Stimulated activated CD4-positive, alpha-beta T cell treated with anti-CD3 and anti-CD28 coated beads, Interleukin-15, amount 100 ng/mL, for 48 hours (primary cell): ENCODE measurements at places on chromosomes 4 and X.

DNA sequence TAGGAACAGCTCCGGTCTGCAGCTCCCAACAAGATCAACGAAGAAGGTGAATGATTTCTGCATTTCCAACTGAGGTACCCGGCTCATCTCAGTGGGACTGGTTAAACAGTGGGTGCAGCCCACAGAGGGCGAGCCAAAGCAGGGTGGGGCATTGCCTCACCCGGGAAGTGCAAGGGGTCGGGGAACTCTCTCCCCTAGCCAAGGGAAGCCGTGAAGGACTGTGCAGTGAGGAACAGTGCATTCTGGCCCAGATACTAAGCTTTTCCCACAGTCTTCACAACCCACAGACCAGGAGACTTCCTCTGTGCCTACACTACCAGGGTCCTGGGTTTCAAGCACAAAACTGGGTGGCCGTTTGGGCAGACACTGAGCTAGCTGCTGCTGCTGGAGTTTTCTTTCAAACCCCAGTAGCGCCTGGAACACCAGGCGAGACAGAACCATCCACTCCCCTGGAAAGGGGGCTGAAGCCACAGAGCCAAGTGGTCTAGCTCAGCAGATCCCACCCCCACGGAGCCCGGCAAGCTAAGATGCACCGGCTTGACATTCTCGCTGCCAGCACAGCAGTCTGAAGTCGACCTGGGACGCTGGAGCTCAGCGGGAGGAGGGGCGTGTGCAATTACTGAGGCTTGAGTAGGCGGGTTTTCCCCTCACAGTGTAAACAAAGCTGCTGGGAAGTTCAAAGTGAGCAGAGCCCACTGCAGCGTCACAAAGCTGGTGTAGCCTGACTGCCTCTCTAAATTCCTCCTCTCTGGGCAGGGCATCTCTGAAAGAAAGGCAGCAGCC lies 84.6 kb downstream of the THOC2 start:
- no peak for DNase-seq

DNA sequence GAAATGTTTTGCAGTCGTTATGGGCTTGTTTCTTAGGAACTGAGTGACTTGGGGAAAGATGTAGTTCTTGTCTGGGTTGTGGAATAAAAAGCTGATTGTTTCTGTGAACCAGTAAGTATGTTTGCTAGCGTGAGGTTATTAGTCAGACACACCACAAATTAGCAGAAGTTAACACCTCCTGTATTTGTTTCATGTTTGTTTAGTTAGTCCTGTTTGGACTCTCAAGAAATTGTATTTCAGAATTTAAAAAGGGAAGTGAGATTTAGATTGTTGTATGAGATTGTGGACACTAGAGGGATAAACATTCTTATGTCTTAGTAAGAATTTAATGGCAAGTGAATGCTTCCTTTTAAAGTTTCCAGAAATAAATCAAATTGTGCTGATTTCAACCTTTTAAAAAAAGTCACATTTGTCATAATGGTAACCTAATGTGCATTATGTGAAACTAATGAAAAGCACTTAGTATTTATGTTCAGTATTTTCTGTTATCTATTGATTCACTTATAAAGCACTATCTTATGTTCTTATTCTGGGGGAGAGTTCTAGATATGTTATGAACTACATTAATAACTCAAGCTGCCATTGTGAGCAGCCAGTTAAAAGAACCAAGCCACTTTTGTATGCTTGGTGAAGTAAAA lies 25.6 kb downstream of the ATP10D start:
- DNase-seq: no peak

DNA sequence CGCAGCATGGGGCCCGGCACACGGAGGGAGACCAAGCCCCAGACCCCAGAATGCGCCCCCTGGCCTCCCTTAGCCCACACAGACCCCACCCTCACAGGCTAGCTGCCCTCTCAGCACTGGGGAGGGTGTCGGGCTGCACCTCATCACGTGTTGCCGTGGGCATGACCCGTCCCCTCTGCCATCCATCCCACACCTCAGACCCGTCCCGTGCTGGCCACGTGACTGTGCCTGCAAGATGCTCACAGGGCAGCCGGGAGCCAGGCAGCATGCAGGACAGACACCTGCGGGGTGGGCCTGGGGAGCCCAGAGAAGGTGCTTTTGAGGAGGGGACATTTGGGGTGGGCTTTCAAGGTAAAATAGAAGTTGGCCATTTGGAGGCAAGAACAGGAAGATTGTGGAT lies 4.8 kb downstream of the MSANTD1 start:
- DNase-seq: no peak

GRCh38 chr4:100977746-100978397 lies 369.5 kb downstream of the PPP3CA start:
- DNase-seq: no peak

GRCh38 chr4:119471259-119471658 lies 149.3 kb upstream of the FABP2 start:
- no peak for DNase-seq

DNA sequence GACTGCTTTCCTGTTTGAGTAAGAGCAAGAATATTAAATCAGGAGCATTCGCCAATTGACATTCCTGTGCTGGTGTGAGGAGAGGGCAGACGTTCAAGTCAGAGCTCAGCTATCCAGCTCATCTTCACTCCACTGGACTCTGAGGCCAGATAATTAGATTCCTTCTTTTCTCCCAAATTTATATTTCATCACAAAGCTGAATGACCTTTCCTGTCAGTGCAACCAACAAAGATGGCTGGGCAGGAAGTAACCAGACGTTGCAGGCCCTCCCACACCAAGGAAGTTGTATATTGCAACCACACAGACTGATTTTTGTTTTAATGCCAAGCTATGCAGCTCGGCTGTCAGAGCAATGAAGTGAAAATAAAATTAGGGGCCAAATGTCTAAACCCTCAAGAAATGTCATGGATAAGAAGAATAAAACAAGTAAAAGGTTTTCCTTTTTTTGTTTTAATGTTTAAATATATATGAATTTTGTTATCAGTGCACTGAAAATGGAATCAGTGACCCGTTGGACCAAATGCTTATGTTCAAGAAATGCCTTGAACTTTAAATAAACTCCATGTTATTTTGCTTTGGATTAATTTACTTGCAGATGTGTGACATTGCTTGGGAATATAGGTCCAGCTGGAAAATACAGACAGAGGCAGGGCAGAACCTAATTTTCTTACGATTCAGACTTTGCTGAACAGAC lies 578.9 kb upstream of the FAT1 start:
- DNase-seq: no peak

DNA sequence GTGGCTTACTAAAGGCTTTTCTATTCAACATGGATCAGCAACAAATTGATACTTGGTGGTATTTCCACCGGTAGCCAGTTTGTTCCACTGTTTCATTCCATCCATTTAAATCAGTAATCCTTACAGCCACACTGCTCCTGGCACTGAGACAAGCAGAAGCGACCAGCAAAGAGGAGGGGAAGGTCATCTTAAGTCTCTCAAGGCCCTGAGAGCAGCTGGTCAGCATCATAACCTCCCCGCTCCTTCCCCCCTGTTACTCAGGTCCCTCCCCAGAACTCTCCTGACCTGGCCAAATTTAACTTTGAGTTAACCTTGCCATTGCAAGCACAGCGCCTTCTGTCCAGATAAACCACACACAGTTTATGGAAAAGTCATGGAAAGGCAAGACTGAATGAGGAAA lies 331.3 kb upstream of the KLF3 start:
- no peak for DNase-seq

- DNase-seq: no peak
Measured at GRCh38 chr4:86302251-86302650, 57.6 kb downstream of the MAPK10 start.

- no peak for DNase-seq
Measured at GRCh38 chr4:60396341-60397049, 803.6 kb upstream of the ADGRL3 start.

DNA sequence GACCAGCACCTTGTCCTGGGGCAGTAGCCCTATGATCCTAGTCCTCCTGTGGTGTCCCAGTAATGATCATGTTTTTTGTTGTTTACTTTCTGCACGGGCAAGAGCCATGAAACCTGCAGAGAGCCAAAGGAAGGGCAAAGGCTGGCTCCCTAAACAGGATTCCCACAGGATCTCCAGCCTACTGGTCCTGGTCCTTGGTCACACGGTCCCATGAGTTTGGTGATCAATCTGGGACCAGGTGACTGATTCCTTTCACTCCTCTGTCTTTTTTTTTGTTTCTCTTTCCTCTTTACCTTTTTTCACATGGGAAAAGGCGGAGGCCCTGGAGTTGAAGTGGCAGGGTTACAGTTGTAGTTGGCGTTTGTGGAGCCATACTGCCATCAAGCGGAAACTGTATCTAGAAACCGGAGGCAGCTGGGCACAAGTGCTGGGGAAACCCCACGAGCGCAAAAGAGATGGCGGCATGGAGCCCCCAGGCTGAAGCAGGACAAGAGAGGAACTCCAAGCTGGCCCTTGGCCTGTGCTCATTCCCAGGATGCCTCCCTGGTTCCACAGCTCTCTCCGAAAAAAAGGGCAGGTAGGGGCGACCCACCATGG lies 34.6 kb downstream of the NBDY start:
- no peak for DNase-seq

GRCh38 chr4:112266823-112267222 lies 18.9 kb downstream of the TIFA start:
- no peak for DNase-seq

- no peak for DNase-seq
Measured at GRCh38 chr4:7781993-7782392, 157.7 kb downstream of the AFAP1 start.

DNA sequence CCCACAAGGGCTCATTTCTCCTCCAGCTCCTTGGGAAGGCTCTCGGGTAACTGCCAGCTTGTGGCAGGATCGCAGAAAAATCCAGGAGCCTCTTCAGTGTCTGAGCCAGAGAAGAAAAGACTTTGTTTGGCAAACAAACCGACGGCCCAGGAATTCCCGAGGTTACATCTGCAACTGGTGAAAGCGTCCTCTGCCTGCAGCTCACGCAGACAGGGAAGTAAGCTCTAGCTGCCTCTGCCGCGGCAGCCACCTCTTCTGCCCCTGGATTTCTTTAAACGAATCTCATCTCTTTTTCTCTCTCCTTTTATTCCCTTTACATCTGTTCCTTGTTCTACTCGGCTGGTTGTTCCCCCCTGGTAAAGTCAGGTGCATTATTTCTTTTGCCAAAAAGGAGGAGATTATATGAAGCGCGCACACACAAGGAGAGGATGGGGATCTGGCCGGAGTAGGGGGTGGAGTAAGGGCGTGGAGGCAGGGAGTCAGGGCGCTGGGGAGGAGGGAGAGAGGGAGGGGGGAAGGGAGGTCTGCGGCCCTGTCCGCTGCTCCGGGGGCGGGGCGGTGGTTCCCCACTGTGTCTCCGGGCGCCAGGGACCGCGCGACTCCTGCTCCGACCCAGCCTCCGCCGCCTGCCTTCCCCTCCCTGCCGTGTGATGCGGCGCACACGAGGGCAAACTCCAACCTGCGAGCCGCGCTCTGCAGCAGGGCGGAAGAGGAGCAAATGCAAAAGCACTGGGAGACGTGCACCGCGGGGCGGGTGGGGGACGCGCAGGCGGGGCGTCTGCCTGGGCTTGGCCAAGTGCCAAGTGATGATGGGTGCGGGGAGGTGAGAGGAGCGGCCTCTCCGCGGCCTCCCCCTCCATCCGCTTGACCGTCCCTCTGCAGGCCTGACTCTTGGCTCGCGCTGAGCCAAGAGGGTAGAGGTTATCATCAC lies at the start of gene DCHS2:
Gene DCHS2 (minus strand): TSS at position 459 of the 931 bp plus-strand sequence. CDS start 444 bp downstream, at position 15.
- DNase-seq: no peak

- DNase-seq: no peak
Measured at GRCh38 chrX:72021975-72022374, 109.7 kb downstream of the RTL5 start.

DNA sequence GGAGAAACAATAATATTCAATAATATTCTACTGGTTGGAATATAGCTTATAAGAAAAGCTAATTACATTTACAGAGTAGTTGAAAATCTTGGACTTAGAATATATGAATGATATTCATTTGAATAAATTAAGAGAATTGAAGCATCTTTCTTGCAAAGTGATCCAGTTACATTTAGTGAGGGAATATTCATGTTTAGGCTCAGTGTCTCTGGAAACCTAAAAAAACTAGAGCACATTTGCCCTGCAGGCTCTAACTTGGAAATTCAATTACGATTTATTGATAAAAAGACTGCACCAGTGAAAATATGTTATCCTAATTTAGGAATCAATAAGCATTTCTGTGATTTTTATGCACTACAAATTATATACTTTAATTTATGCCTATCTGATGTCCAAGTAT lies 58.3 kb upstream of the RAP1GDS1 start:
- no peak for DNase-seq

DNA sequence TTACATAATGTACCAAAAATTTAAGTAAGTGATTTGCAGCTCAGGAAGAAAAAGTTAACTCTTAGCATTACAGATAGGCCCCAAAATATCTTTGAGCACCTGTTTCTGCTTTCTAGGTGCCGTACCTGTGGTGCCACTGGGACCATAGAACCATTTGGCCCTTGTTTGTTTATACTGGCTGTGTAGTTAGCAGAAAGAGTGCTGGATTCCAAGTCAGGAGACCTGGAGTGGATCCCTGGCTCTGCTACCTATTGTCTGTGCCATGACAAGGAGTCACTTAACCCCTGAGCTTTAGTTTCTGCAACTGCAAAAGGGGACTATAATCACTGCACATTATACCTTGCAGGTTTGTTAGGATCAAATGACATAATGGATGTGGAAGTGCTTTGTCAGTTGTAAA lies 137.8 kb upstream of the GPR101 start:
- no peak for DNase-seq

GRCh38 chr4:180766944-180767729 lies 1476.1 kb upstream of the TENM3 start:
- no peak for DNase-seq

- no peak for DNase-seq
Measured at GRCh38 chr4:157514711-157515110, 294.2 kb downstream of the GRIA2 start.

GRCh38 chrX:63761639-63762038 lies 23.4 kb downstream of the ARHGEF9 start:
- no peak for DNase-seq

- no peak for DNase-seq
Measured at GRCh38 chr4:8590546-8590880, 2.1 kb upstream of the CPZ start.

DNA sequence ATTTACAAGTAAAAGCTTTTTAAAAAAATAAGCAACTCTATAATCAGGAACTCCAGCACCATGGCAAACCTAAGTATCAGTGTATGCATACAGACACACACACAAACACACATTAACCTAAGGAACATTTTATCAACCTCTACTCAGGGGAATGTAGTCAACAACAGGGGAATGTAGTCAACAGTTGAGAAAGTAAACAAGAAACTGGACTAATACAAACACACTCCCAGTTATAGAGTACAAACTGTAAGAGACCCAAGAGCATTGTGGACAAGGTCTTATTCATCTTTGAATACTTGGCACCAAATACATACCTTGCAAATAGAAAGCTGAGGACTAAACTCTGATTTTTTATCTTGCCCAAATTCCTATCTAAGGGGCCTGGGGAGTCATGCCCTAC lies 36.2 kb downstream of the PAPSS1 start:
- no peak for DNase-seq

GRCh38 chr4:52704661-52705060 lies 45.6 kb upstream of the USP46 start:
- DNase-seq: no peak

DNA sequence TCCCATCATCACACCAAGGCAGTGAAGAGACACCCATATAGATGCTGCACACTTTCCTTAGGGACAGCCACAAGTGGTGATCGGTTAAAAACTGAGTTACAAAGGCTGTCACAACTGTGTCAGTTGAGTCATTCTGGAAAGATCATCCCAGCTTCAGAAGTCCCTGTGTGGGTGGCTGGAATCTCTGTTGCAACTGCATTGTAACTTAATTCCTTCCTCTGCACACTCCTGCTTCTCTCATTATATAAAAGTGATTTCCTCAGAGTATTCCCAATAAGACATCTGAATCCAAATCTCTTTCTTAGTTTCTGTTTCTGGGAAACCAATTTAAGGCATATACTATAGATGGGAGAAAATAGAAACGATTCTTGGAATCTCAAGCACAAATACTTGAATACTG lies 88.1 kb downstream of the FSTL5 start:
- DNase-seq: no peak
